Left forelimb (tissue), 1 donor: ENCODE measurements at places on chromosomes 16 and 17.

- no peak for DNase-seq
These were observed 256.5 kb upstream of the TNRC6C start for GRCh38 chr17:77701996-77702395.

- DNase-seq, result no peak
These were observed 220.7 kb downstream of the ENGASE start for GRCh38 chr17:79295307-79295706.

- no peak for DNase-seq
These were observed 8.1 kb upstream of the MRPL58 start for GRCh38 chr17:75004371-75004770.

GRCh38 chr16:12460064-12460392 lies 343.7 kb downstream of the CPPED1 start:
- DNase-seq, result no peak

GRCh38 chr16:25796239-25796638 lies 104.5 kb downstream of the HS3ST4 start:
- DNase-seq, result no peak
